DMS79 (cell line): ENCODE measurements at places on chromosomes 11 and 22.

GRCh38 chr22:19120829-19121630 lies 1.2 kb downstream of the DGCR2 start:
- DNase-seq: no peak

DNA sequence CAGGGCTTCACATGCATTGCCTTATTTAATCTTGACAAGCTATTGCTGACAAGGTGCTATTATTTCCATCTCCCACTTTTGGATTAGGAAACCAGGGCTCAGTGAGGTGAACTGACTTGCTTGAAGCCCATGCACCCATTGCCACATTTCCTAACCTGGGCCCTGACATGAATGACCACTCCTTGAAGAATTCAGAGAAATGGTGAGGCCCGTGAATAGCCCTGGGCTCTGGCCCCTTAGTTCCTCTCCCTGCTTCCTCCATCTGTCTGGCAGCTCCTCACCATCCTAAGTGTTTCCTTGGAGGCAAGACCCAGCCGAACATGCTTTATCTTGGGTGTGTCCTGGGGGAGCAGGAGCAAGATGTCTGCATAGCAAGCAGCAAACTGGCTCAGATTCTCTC lies 56.1 kb upstream of the NECTIN1 start:
- DNase-seq: no peak

DNA sequence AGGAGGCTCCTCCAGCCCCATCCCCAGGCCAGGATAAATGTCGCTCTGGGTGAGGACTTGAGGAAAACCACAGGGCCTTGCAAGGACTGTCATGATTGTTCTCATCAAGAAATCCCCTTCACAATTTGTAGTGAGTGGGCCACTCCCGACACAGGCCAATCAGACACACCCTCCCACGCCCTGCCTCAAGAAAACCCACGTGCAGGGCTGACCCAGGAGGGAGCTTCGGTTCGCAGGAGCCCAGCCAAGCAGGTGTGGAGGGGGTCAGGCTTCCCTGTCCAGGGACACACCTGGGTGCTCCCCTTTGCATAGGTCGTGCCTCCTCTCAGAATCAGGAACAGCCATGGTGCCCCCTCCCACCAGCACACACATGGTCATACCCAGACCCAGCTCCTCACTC lies 43.2 kb downstream of the SHANK2 start:
- no peak for DNase-seq

GRCh38 chr11:46247659-46248058 lies 29.8 kb upstream of the CREB3L1 start:
- peak; percentile 43 for DNase-seq

DNA sequence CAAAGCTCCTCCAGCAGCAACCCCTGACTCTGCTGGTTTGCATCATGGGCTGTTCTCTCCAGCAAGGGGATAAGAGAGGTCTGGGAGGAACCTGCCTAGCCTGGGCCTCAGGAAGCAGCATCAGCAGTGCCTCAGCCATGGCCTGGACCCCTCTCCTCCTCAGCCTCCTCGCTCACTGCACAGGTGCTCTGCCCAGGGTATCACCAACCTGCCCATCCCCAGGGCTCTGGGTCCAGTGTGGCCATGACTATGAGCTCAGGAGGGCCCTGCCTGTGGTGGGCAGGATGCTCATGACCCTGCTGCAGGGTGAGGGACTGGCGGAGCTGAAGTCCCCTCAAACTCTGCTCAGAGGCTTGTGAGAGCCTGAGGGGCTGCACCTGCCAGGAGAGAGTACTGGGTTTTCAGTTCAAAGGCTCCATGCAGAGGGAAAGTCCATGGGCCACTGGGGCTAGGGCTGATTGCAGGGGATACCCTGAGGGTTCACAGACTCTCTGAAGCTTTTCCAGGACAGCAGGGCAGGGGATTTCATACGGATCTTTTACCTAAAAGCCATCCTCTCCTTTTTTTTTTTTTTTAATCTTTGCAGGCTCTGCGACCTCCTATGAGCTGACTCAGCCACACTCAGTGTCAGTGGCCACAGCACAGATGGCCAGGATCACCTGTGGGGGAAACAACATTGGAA lies 115.8 kb upstream of the IGLL5 start:
- no peak for DNase-seq

DNA sequence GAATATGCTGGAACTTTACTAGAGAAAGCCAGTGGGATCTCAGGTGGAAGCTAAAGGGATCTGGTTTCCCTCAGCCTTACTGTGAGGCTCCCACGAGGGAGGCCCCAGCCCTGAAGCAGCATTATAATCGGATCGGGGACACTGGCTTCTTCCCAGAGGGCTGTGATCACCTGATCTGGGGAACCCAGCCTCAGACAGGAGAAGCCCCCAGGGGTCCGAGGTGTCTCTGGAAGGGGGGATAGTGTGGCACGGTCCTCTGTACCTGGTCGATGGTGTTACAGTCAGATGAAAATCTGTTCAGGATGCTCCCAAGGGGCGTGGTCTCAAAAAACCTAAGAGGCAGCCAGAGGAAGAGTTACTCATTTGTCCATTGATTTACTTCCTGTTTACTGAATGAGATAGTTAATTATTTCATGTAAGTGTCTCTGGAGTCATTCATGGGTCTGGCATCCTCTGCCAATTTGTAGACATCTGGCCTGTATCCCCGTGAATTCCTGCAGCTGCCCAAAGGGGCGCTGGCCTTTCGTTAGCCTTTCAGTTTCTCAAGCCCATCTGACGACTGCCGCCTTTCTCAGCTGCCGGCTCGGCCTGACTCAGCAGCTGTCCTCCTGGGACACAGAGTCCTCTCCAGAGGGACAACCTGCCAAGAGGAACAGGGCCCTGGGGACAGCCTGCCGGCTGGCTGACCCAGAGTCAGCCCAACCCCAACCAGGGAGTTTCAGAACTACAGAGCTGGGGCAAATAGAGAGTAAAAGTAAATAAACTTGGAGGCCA lies 17.0 kb upstream of the KCNJ11 start:
- no peak for DNase-seq

- no peak for DNase-seq
Measured at GRCh38 chr11:88188932-88189253, 13.7 kb upstream of the RAB38 start.

DNA sequence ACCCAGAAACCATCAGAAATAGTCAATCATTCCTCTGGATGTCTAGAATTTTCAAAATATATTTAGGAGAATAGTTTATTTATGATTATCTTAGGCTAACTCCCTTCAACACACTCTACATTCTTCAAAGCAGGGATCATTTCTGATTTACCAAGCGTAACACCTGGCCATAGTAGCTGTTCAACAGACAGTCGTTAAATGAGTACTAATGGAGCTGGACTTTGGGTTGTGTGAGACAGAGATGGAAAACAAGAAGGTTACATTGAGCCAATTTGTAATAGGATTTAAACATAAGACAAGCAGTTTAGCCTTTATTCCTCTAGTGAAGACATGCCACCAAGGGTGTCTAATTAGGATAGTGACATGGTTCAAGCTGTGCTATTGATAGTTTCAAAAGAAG lies 129.2 kb upstream of the ANO3 start:
- no peak for DNase-seq

- DNase-seq: no peak
Measured at GRCh38 chr11:24531528-24531927, 34.7 kb downstream of the LUZP2 start.
